ENCODE measurements at places on chromosomes 12 and 14.

- DNase-seq: no peak
Observed at GRCh38 chr12:3680919-3681594, 71.9 kb downstream of the CRACR2A start.

DNA sequence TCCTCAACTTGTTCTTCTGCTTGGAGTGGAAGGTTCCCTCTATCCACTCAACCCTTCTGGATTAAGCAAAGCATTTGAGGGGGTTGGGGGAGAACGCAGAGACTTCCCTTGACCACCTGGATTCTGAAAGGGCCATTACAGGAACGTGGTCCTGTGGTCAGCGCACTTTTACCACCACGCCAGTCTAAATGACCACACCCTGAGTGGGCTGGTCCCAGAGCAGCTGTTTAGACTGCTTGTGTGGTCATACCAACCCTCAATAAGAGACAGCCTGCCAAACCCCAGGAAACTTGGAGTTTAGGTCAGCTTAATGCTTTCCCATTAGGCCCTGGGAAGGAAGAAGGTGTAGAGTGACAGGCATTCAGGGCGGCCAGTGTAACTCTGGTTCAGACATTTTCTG, 165.5 kb upstream of the ATP2B1 start:
- DNase-seq: no peak

DNA sequence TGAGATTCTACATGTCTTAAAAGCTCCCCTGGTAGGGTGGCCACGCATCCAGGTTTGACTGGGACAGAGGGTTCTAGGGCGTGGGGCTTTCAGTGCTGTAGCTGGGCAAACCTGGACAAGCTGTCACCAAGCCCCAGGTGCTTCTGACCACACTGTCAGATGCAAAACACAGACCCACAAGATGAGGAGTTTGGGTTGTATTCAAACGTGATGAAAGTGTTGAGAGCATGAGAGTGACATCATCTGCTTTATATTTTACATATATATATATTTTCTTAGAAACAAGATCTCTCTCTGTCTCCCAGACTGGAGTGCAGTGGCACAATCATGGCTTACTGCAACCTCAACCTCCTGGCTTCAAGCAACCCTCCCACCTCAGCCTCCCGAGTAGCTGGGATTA, 210.1 kb downstream of the DPF3 start:
- no peak for DNase-seq

GRCh38 chr12:109056891-109057290, 4.5 kb downstream of the USP30 start:
- no peak for DNase-seq

GRCh38 chr14:82238649-82239048, 705.0 kb upstream of the SEL1L start:
- DNase-seq: no peak

DNA sequence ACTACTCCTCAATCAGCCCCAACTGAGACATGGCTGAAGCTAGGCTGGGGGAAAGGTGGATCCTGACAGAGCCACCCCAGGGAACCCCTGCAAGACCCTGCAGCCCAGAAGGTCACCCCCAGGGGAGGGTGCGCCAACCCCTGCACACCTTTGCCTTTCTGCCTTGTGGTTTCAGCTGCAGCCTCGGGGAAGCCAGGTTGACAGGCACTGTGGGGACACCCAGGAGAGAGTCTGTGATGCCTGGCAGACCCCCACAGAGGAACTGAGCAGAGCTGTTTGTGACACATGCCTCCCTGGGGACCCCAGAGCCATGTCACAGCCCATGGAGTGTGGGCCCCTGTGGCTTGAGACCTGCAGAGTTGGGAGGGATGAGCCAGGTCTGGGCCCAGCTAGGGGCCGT, 11.8 kb upstream of the HHIPL1 start:
- DNase-seq: no peak

Measured in RCC 7860 (cell line).